Posterior cingulate gyrus (tissue), 11 donors: ENCODE measurements at places on chromosomes 11 and 22.

DNA sequence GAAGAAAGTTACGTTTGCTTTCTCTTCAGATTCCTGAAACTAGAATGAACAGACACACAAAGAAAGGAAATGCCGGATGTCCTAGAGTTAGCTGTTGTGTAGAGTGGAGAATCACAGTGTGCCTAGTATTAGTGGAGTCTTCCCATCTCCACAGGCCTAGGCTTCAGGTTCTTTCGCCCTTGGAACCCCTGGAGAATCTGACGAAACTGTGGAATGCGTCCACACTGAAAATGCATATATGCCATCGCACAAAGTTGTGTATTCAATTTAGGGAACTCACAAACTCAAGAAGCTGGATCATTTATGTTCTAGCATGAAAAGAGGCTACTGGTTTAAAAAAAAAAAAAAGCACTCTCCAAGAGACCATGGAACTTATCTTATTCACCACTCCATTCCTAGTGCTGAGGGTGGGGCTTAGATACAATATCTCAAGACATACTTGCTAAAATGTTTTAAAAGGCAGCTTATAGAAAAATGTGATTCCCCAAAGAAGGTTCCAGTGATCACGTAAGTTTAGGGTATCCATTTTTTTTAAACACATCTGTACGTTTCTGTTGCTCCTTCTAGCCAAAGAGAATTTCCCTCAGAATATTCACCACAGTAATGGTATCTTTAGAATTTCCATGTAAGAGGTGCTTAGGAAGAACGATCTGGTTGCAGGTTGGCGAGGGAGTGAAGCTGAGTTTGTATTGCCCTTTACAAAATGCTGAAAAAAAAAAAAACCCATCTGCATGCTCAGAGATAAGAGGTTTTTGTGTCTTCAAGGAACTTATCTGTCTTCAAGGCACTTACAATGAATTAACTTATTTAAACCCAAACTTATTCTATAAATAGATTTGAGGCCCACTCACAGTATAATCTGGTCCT is 20.0 kb downstream of the MAML2 start:
- DNase-seq: no peak

- DNase-seq: no peak
Measured at GRCh38 chr11:6482441-6482840, 1.1 kb downstream of the TIMM10B start.

DNA sequence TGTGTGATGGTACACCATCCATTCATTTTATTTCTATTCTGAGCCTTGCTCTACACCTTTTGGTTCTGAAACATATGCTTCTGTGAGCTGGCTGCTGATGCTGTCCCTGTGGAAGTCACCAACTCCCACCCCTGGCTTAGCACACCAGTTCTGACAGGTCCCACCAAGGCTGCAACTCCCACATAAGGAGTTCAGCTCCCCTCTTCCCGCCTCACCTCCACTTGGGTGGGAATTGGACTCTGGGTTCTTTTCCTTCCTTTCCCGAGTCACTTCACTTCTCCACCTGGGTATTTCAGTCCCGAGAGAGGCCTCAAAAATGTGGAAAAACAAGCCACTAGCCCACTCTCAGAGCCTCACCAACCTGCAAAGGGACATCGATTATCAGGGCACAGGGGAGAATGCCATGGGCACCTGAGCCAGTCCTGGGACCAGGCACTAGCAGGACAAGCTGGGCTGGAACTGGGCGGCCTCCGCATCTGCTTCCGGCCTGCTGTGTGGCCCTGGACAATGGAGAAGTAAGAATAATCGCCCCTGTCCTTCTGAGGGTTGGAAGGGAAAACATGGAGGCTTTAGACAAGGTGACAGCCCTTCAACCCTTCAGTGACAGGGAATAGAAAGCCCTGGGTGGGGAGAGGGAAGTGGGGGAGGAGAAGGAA is 80.1 kb downstream of the IGLL1 start:
- no peak for DNase-seq

- DNase-seq: no peak
Measured at GRCh38 chr11:70470127-70470526, 71.8 kb downstream of the CTTN start.

GRCh38 chr11:74749127-74749964 is 697 bp downstream of the RNF169 start:
- DNase-seq: peak; percentile 21
